ENCODE measurements at places on chromosomes 5 and 9.

DNA sequence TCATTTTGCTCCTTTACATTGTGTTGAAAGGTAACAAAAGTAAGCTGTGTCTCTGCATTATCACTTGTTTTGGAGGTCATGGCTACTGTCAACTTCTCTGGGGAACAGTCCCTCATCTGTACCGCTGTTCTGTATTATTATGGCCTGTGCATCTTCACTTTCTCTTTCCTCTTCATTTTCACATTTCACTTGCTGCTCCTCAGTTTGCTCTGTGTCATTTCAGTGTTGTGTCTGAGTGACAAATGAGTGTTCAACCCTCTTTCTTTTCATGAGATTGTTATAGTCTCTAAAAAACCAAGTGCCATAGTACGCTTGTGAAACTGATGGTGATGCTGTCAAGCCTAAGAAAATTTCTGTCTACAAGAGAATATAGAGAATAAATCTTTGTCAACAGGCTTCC, 122.0 kb upstream of the FER start:
- no peak for DNase-seq

DNA sequence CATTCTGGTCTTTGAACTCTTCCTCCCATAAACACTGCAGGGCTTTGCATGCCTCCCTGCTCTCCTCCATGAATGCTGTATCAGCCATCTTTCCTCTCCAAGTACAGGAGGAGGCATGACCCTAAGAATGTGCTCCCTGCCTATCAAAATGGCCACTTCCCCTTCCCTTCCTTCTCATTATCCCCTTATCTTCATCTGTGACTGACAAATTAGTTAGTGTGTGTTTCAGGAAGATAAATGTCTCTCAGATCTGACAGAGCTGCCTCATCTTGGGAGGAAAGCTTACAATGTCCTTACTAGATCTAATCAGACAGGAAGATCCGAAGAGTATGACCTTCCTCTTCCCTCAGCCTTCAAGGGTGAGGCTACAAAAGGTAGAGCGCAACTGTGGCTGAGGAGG, 46.2 kb downstream of the TLR4 start:
- no peak for DNase-seq

DNA sequence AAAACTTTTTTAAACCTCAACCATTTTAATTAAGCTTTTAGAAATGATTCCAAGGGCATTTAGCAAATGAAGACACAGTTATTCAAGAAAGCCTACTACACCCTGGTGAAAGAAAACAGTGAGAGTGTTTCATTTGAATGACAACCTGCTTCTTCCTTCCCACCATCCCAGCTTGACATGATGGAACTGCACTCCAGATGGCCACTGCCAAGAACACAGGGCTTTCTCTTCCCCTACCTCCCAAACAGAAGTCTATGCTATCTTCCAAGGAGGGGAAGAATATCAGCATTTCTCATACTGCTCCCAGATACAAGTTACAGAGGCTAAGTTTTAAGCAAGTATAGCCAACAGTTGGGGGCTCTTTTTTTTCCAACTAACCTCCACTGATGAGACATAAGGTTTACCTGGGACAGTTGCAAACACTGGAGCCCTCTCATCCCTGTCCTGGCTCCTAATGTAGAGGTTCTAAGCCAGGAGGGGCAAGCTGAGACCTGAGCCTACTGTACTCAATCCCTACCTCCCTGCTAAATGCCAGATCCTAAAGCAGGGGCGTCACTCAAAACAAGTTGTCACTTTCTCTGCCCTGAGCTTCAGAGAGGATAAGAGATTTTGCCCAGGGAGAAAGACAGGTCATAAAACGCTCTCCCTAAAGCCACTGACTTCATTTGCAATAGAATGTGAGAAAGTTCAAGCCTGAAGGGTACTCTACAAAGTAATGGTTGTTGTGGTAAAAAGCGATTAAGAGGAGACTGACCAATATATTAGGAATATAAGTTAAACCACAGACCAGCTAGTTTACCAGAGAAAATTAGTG, 88.5 kb upstream of the SLC27A6 start:
- DNase-seq, result no peak

DNA sequence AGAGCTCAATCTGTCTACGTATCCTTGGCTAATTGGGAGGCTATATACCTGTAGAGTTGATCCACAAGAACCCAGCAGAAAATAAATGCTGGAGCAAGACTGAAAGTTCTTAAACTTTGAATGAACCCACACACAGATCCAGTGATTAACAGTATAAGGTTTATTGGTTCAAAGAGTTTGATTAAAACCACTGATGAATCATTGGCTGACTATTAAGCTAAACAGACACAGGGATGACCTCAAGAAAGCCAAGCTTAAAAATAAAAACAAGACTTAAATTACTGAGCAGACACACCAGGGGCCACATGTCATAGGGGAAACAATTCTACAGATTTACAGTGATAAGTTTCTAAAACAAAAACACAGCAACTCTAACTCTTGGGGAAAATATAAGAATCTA, 163.6 kb downstream of the SPATA31D1 start:
- DNase-seq, result no peak

DNA sequence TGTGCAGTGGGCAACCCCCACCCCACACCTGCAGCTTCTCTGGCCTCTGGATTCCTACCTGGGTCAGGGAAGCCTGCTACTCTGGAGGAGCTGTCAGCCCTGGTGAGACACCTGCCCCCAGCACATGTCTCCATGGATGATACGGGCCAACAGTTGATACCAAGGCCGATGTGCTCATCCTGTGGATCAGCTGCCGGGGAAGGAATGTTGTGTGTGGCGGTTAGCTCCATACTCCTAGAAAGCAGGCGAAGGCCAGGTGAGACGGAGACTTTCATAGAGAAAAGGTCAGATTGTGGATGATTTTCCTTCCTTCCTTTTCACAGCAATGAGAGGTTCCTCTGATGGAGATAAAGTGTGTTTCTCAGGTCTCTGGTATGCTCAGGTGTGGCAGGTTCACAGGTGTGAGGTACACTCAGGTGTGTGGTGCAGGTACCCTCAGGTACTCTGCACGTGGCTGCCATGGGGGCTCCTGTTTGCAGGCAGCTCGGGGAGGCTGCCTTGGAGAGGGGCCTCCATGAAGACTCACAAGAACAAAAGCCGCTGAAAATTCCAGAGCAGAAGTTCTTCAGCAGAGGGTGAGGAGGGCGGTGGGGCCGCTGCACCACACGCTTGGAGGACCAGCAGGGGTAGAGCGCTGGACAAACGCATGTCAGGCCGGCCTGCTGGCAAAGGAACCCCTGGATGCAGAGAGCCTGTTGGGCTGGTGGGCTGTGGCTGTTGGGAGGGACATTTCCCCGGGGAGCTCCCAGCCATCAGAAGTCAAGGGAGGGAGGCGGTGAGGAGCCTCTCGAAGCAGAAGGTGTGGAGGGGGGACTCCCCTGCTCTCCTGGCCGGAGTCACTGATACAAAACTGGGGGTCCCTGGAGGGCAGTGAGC, 5.1 kb upstream of the AHRR start:
- DNase-seq, result no peak

- no peak for DNase-seq
Measured at GRCh38 chr5:139141446-139142204, 56.5 kb downstream of the SIL1 start.

DNA sequence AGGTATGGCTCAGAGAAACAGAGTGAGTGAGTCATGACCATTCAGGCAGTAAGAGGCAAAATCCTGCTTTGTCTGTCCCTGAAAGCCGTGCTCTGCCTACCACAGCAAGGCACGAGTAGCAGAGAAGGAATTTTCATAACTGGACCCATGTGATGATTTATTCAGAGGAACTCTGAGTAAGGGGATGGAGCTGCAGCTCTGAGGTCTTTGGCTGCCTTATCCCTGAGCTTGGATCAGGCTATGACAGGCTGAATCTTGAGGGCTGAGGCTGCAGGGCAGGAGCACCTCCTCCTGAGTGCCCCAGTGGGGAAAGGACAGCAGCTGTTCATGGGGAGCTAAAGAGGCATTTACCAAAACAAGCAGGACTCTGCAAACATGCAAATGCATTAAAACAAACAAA, 183.4 kb downstream of the PAPPA start:
- no peak for DNase-seq

- no peak for DNase-seq
Measured at GRCh38 chr5:72130351-72130761, 23.1 kb downstream of the MAP1B start.
